ENCODE measurements at places on chromosomes 11 and 22. TPM values are rescaled to one million over a fixed set of nuclear protein-coding genes. Genes with fewer than 3 reads are reported as not detected.

- DNase-seq: no peak
Observed at GRCh38 chr11:12287009-12287373, 90.4 kb upstream of the PARVA start.

GRCh38 chr11:124870430-124870829 lies 5.2 kb downstream of the ROBO3 start:
- no peak for DNase-seq

GRCh38 chr22:37410174-37411055 lies 16.9 kb downstream of the ELFN2 start:
- no peak for DNase-seq

DNA sequence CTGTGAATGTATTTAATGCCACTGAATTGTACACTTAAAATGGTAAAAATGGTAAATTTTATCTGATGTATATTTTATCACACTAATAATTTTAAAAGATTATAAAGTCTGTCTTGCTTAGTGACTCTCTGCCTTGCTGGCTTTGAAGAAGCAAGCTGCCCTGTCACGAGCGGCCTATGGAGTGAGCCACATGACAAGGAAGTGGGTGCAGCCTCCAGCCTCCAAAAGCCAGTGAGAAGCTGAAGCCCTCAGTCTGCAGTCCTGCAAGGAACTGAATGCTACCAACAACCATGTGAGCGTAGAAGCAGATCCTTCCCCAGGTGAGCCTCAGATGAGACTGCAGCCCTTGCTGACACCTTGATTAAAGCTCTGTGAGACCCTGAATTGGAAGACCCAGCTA lies 20.0 kb downstream of the C11orf24 start:
- no peak for DNase-seq

The HBE1 gene
- 2.4 TPM for polyA plus RNA-seq

DNA sequence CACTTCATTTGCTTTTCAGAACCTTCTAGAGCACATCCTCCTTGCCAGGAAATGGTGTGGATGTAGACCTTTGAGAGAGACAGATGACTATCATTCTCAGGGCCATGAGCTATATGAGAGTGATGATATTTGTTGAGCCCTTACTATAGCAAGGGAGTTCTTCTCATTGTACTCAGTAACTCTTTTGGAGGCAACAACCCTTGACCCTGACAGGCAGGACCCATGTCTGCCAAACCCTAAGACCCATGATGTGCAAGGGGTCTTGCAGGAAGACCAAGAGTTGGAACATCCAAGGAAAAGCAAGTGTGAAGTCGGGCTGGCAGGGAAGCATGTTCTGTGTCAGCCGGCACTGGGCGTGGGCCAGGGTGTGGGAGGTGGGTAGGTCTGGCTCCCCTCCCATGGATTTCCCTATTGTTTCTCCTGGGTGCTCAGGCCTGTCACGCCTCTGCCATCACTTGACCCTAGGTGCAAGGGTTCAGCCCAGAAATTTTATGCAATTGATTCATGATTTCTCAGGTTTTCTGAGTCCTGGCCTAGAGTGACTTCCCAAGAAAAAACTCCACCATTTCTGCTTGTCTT lies 1.2 kb downstream of the FOLR3 start:
- no peak for DNase-seq

DNA sequence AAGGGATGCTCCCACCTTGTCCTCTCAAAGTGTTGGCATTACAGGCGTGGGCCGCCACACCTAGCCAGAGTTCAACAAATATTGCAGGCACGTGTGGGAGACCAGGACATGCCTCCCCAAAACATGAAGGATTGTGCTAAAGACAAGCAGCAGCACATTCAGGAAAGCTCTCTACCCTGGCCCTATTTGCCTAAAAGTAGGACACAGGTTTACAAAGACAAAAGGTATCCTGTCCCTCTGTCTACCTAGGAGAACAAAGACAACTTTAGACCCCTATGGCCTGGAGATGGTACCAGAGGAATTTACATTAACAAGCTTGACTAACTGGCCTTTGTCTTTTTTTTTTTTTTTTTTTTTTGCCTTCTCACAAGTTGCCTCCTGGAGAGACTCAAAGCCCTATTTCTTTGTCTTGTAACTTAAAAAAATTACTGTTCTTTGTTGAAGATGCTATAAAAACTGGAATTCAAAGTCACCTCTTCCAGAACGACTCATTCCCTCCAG lies 859 bp upstream of the ACCS start:
- peak; percentile 1 for DNase-seq

GRCh38 chr11:93796441-93797231 lies 12.6 kb downstream of the MED17 start:
- DNase-seq: no peak

All from renal pelvis (tissue), 12 donors.